ENCODE measurements at places on chromosomes 5 and 9. TPM values are rescaled to one million over a fixed set of nuclear protein-coding genes. Genes with fewer than 3 reads are reported as not detected.

DNA sequence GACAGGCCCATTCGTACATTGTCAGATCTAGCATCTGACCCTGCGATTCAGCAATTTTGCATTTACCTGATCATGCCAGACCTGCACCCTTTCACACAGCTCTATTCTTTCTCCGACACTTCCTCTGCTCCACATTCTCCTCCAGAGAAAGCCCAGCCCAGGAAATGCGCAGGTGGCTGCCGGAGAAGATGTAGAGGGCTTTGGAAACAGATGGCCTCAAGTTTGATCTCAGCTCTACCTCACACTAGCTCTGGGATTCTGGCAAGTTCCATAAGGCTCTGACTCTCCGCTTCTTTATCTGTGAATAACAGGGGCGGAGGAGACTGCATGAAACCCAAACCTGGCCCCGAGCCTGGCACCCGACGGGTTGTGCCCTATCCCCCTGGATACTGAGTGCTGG is 61.5 kb downstream of the GABBR2 start:
- DNase-seq: no peak

DNA sequence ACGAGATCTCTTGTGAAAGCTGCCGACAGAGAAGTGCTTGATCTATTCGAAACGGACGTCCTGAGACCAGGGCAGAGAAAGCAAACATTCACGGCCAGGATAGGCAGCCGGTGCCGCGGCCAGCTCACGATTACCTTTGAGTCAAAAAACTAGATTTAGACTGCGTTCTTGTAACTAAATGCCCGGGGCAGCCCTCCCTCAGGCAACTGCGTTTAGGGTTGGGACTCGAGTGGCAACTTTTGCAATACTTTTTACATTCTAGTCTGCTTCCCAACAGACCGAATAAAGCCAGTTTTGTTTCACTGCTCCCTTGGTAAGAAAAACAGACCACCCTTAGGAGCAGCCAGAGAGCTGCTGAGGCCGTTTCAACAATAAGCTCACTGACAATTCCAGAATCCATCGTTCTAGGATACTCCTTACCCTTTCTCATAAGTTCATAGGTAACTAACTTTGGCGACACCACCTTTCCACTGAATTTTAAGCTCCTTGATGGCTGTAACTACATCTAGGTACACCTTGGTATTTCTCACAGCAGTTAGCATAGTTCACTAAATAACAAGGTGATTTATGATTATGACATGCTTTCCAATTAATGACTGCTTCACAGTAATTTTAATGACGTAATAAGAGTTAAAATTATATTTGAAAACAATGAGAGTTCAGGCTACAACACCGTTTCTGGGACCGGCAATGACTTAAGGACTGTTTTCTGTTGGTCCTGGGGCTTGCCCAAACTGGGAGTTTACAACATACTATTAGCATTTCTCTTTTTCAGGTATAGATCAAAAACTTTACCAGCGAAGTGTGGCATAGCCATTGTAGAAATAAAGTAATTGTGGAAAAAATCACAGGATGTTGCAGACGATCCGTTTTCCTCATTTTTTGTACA is 899 bp upstream of the RAPGEF6 start:
- no peak for DNase-seq

GRCh38 chr9:28678097-28678496 is 1104.8 kb upstream of the C9orf72 start:
- no peak for DNase-seq

GRCh38 chr5:93289942-93290341 is 291.1 kb downstream of the NR2F1-AS1 start:
- DNase-seq: no peak

DNA sequence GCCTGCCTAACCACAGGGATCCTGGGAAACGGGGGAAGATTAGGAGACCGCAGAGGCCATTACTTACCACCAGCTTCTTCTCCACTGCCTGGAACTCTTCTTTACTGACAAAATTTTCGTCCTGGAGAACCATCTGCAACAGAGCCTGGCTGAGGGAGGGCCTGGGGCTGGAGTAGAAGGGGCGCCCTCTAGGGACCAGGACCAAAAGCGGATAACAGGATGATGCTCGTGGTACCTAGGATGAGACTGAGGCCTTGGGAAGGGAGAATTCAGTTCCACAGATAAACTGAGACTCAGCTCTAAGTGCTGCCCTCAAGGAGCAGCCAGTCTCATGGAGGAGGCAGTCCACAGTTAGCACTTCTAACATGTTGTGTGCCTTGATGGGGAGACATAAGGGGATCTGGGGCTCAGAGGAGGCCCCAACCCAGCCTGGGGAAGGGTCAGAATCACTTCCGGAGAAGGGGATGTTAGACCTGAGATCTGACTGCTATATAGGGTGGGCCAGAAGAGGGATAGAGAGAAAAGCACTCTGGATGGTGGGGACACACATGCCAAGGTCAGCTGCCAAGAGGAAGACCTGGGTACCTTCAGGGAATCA is 1.2 kb downstream of the SPATA24 start:
- no peak for DNase-seq

DNA sequence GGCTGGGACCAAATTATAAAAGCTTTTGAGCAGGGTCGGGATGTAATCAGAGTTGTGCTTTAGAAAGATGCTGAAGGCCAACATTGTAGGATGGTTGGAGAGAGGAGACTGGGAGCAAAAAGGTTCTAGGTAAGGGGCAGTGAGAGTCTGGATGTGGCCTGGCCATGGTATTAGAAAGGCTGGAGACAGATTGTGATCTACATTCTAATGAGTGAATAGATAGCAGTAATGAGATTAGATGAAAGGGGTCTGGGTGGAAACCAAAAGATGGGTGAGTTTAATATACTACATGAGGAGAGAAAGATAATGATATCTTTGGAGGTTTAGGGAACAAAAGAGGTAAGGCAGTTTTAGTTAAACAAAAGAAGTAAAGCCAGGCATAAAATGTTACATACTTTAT is 88.8 kb upstream of the SH3GL2 start:
- DNase-seq: no peak

DNA sequence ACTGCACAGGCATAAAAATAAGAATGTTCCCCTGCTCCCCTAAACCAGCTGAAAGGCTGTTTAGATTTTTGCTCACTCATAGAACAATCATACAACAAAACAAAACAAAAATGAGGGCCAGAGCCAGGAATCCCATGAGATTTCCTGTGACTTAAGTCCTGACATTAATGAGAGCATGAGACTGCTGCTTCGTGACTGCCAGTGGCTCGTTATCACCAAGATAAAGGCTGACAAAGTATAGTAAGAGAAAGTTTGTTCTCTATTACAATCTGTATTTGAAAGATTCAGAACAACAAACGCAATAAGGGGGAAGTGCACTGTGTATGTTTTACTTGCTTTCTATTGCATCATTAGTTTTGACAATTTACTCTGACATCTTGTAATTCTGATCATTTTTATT is 837.1 kb upstream of the C9orf72 start:
- DNase-seq: no peak

GRCh38 chr9:72537671-72538070 is 16.3 kb downstream of the TMC1 start:
- DNase-seq: no peak

DNA sequence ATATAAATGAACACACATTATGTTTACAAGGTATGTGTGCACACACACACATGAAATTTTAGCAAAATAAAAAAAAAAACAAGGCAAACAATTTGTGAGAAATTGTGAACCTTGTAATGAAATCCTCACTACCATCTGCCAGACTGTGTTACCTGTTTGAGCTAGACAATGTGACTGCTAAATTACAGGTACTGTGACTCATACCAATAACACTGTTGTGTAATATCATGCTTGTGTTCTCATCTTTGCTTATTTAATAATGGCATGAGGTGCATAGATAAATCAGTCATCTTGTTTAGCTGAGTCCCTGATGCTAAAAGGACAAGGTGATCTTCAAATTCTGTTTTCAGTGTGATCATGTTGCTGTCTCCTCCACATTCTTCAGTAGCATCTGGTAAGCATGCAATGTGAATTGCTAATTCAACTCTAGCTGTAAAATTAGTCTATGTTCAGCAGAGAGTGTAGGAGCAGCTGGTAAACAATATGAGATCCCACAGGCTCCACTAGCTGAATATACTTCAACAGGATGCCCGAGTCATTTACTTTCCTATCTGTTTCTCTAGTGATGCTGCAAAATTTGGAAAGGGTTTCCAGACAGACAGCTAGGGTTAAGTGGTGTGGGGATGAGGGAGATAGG is 966.3 kb upstream of the C9orf72 start:
- DNase-seq: no peak

DNA sequence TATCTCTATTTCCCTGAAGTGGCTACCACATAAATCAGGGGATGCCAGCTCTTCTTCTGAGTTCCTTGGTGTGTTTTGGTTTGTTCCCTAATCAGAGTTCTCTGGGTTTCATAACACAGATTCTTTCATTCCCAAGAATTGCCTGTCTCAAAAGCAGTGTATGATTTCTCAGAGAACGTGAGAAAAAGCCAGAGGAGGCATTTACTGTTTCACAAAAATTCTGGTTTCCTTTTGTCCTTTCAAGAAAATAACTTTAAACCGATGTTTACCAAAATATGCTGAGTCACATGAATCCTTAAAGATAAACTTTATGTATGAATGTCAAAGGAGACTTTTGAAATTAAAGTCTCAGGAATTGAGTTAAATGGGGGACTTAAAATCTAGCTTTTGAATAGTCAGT is 314.3 kb downstream of the EBF1 start:
- no peak for DNase-seq

DNA sequence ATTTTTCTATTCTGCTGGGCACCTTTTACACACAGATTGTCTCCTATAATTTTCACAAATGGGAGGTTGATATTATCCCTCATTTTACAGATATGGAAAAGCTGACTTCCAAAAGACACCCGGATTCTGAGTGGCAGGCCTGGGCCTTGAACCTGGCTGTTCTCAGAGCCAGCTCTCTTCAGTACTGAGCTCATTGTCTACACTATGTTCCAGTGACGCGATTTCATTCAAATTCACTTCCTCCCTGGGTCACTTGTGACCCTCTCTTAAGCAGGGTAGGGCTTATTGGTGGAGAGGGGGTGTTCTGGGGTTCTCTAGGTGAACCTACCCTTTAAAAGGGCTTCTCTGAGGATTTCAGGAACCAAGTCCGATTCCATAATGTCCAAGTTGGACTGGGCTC is 70.2 kb downstream of the ANKRD33B start:
- DNase-seq: no peak

DNA sequence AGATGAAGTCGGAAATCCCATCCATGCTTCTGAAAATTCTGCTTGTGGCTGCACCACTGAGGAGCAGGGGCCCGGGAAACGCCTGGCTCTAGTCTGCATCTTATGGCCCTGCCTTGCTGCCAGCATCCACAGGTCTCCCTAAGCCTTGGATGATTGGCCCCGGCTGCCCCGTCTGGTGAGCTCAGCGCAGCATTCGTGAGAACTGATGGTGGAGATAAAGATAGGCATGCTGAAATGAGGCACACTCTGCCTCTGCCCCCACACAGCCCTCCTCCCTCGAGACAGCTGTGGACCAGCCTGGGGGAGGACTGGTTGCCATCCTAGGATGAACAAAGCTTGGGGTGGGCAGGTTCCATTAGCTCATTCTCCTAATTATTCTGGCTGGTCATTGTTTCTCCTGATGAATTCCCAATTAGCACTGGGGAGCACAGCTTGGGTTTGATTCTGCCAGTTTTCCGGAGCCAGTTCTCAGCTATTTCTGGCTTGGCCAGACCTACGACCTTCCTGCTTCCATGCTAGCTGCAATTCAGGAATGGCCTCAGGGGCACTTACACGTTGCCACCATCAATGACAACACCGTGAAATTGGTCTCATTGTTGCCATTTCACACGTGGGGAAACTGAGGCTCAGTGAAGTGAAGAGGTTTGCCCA is 62.8 kb upstream of the CPEB4 start:
- DNase-seq: no peak

ARRDC1 gene
- 54.7 TPM for total RNA-seq

RFESD gene
- total RNA-seq: 1.1 TPM

PTPRD gene
- 1.1 TPM for total RNA-seq
